CD4-positive, alpha-beta memory T cell (primary cell): ENCODE measurements at places on chromosomes 3 and 15. TPM values are rescaled to one million over a fixed set of nuclear protein-coding genes. Genes with fewer than 3 reads are reported as not detected.

DNA sequence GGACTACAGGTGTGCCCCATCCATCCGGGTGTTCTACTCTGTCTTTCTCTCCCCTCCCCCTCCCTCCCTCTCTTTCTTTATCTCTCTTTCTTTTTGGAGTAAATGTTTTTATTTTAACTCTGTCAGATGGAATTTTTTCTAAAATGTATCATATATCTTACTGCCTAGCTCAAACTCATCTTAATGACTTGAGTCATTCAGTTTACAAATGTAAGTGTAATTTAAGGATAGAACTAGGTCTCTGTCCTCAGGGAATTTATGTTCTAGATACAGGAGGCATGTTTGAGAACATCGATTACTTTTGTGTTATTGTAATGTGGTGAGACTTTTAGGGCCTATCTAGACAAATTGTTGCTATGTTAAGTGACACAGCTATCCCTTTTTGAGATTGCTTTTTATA lies 3.5 kb downstream of the TBC1D23 start:
- DNase-seq = no peak

DNA sequence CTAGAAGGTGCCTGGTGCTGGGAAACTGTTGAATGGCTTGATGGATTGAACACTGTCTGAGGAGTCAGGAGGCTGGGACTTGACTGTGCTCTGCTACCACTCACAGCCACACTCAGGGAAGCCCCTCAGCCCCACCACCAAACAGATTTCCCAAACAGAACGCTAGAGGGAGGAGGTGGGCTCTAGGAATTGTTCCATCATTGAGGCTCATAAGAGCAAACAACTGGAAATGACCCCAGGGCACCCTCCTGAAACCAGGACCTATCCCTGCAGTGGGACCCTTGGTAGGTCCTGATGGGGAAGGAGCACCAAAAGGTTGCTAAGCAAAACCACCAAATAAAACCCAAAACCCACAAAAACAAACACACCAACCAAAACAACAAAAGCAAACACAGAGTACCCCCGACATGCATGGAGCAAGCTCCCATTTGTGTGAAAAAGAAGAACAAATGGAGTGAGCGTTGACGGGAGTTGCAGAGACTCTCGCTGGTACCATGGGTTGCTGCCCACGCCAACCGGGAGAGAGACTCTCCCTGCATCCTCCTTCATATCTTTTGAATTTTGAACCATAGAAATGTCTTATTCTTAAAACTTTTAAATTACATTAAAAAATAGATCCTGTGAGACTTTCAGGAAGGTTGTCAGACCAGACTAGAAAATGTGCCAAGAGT lies 45.6 kb downstream of the ABTB1 start:
- DNase-seq = no peak

GRCh38 chr3:50533807-50534461 lies 30.5 kb upstream of the CACNA2D2 start:
- no peak for DNase-seq

DNA sequence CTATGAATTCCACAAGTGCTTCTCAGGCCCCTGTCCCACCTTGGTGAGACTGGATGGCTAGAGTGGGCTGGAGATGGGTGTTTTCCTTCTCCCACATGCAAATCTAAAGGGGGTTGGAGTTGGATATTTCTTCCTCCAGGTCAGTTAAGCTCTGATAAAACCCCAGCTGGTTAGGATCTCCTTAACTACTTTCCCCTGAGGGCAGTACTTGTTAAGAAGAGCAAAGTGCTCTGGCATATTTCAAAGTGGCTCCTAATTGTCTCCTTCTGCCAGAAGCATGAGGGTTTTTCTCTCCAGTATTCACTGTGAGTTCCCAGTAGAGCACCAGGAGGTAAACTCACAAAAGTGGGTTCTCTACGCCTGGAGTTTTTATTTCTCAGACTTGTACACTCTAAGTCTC lies 31.4 kb downstream of the COL6A6 start:
- no peak for DNase-seq

- no peak for DNase-seq
Measured at GRCh38 chr3:25155652-25156471, 272.2 kb upstream of the RARB start.

DNA sequence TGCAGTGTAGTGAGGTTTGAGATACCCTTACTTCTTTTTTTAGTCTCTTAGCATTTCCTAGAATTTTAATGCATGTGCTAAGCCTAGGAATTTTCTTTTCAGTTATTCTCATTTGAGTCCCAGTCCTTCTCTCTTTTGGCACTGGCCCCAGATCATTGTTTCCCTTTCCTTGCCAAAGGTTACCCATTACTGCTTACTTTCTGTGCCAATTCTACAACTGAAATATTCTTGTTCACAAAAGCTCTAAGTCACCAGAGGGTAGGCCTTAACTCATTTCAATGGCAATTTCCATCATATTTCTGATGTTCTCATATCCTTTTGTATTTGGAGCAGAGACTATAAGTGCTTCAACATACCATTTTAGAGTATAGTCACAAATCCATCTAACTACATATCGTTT lies 199.6 kb upstream of the CBLB start:
- no peak for DNase-seq

- no peak for DNase-seq
Measured at GRCh38 chr3:189563853-189564563, 67.2 kb upstream of the TP63 start.

- DNase-seq = no peak
Measured at GRCh38 chr3:149654188-149654601, 3.6 kb downstream of the WWTR1 start.

The SPATA12 gene
- not detected for total RNA-seq

GRCh38 chr3:194870394-194871110 lies 184.9 kb downstream of the FAM43A start:
- no peak for DNase-seq

GRCh38 chr15:57919754-57920153 lies 145.8 kb downstream of the ALDH1A2 start:
- DNase-seq = no peak

DNA sequence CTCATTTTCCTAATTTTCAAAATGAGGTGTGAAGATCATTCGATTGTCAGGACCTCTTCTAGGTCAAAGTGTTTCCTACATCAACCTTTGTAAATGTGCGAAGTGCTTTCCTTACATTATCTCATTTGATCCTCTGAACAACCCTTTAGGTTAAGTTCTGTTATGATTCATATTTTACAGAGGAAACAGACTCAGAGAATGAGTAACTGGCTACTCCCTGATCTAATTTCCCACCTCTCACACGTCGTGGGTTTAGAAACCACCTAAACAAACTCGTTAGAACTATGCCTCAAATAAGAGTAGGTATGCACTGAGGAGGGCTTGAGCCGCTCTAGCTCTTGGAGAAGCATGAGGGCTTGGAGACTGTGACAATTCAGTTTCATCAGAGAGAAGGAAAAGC lies 148.6 kb downstream of the CD47 start:
- no peak for DNase-seq

DNA sequence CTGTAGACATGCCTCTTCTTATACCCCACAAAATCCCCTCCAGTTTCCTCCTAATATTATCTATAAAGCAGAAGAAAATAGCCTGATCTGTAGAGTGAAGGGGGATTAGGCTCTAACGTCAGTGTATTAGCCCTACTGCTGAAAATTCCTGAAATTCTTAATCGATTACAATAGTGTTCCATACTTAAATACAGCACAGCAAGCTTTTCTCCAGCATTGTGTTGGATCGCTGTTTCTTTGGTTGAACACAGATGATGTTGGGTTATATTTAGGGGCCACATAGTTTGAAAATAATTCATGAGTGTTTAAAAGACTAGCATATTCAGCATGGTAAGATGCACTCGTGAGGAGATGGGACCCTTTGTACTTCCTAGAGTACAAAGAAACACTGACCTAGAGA lies 52.5 kb downstream of the PIAS1 start:
- no peak for DNase-seq

DNA sequence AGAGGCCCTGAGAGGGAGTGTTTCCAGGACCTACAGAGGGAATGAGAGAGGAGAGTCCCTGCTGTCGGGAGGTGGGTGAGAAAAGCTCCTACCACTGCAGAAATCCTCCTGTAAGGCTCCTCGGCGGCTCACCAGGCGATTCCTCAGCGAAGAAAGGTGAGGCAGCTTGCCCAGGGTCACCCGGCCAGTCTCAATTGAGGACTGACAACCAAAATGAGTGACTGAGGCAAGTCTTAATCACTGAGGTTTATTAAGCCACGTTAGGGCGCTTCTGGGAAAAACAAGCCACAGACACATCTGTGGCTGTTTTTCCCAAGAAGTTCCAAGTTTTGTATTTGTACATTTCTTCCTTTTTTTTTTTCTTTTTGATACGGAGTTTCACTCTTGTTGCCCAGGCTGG lies 48.5 kb downstream of the ZDHHC19 start:
- no peak for DNase-seq

DNA sequence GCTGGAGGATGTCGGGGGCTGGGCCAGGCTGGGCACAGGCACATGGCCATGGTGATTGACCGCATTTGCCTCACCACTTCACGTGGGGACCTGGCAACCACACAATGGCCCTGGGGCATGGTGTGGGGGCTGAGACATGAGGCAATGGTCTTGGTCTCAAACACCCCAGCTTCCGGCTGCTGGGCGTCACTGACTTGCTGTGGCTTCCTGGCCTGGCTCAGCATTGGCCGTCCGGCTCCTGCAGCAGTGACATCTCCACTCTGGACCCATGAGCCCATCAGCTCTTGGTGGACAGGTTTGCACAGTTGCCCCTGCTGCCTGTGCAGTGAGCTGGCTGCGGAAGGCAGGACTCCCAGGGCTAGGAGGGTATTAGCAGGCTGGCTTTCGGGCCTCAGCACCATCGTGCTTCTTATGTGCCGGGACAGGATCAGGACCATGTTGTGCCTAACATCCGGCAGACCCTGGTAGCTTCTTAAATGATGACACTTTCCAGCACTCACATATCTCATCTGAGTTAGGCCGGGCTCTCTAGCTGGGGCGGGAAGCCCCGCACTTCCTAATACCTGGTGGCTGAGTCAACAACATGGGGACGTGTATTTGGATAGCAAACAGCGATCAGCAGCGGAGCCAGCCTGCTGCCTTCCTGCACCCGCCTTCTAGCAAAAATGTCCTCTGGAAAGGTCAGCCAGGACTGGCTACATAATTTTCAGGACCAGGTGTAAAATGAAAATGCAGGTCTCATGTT lies 34.1 kb downstream of the ZNF710 start:
- no peak for DNase-seq

The ZCWPW2 gene
- 1.5 TPM for total RNA-seq

GRCh38 chr3:77328690-77329089 lies 288.8 kb downstream of the ROBO2 start:
- DNase-seq = no peak

GRCh38 chr3:170953229-170953628 lies 44.8 kb upstream of the EIF5A2 start:
- DNase-seq = no peak

GRCh38 chr15:37995461-37996347 lies 61.3 kb downstream of the TMCO5A start:
- no peak for DNase-seq

GRCh38 chr15:62506217-62506805 lies 341.2 kb upstream of the C2CD4B start:
- DNase-seq = no peak

DNA sequence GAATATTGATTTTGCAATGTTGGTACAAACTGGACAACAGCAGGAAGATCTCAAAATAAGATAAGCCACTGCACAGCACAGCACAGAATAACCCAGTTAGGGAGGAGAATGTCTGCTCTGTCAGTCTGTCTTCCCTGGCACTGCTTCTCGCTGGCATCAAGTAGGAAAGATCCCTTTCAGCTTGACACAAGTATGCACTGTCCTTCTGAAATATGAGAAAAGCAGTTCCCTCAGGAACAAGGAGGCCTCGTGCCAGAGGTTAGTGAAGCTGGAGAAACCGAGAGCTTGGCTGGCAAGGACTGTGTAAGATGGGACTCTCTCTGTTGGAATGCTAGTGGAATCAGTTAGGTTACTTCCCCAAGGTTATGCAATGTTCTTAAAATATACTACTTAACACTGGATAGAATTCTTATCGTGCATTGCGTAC lies 59.1 kb downstream of the FMN1 start:
- DNase-seq = no peak

DNA sequence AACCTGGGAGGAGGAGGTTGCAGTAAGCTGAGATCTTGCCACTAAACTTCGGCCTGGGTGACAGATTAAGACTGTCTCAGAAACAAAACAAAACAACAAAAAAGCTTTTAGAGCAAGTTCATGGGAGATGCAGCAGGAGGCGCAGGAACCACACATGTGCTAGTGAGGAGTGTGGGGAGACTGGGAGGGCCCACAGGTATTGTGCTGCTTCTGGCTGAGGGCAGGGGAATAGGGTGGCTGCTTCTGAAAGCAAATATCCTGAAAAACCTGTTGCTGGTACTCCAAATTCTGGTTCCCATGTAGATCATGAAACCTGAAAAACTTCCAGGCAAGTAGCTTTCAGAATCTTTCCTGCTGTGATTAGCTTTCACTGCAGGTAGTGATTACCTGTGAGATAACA lies 22.1 kb downstream of the TYRO3 start:
- no peak for DNase-seq

DNA sequence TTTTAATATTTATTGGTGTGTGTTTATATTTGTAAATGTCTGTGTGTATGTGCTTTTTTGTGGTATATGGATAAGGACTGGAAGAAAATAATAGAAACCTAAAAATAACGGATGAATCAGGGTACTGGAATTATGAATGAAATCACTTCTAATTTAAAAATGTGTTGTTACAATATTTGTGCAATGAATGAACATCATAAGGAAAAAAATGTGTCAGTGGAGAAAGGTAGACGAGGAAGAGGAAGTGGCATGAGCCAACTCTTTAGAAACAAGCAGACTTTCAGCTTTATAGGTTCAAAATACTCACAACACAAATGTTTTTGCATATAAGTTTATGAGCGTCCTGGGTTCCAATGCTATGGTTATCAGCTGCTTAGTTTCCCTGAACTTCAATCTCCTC lies 59.4 kb downstream of the SOX2 start:
- DNase-seq = no peak

DNA sequence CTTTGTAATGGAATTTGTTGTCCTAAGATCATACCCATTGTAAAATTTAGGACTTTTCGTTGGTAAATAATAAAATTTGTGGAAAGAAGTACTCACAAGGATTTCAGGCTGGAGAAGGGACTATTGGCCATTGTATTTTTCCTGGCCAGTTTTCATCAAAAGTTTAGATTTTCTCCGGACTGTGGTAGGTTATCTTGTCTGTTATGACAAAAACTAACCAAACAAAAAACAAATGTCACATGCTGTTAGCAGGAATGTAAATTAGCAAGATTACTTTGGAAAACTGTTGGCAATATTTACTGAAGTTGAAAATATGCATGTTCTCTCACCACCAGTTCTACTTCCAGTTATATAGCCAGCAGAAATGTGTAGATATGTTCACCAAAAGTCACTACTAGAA lies 27.8 kb downstream of the PDE8A start:
- no peak for DNase-seq

The GABRG3 gene
- not detected for total RNA-seq

DNA sequence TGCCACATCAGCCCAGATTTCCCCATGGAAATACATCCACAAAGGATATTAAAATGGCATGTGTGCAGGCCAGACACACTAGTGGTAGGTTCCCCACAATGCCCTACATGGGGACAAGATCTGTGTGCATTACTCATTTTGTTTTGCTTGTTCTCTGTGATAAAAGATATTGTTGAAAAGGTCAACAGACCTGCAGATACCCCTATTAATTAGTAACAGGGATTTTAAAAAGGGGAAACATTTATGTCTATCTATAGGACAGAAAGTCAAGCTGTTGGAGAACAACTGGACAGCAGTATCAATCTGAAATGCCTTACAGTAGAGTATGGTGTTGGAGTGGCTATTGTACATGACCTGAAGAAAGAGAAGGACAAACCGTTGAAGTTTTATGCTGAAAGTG lies 596.0 kb upstream of the GRM7 start:
- DNase-seq = no peak

The SLC24A5 gene
- not detected for total RNA-seq

The POLQ gene
- 0.35 TPM for total RNA-seq

- no peak for DNase-seq
Measured at GRCh38 chr3:127150513-127151250, 42.2 kb upstream of the PRR23E start.

The LSAMP gene
- not detected for total RNA-seq
